ENCODE measurements at places on chromosomes 7 and 10.

DNA sequence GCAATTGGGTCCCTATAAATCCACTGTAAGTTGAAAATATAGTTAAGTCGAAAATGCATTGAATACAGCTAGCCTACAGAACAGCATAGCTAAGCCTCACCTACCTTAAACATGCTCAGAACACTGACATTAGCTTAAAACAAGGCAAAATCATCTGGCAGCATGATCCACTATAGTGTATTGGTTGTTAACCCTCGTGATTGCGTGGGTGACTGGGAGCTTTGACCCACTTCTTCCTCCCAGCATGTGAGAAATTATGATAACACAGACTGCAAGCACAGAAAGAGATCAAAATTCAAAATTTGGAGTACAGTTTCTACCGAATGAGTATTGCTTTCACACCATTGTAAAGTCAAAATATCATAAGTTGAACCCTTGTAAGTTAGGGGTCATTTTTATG is 22.3 kb downstream of the CNTNAP2 start:
- no peak for DNase-seq

- peak; percentile 78 for DNase-seq
Observed at GRCh38 chr7:150420987-150421674, 29.3 kb upstream of the GIMAP8 start.

DNA sequence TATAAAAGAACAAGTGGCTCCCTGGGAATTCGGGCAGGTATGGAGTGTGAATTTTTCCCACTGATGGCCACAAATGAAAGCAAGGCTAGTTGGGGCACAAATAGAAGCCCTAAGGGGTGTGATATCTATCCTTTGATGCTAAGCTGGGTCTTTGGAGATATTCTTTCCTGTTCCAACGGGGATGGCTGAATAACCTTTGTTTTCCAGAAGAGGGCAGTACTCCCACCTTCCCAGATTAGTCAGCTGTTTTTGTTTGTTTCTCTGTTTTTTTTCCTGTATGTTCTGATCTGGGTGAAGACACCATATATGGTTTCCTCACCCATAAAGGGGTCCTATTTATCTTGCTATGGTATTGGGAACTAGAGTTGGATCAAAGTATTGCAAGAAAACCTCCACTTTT is 947.7 kb upstream of the SORCS1 start:
- no peak for DNase-seq

- no peak for DNase-seq
Observed at GRCh38 chr10:49833168-49833567, 71.0 kb upstream of the OGDHL start.

- DNase-seq: no peak
Observed at GRCh38 chr10:98262571-98262970, 5.4 kb downstream of the LOXL4 start.

DNA sequence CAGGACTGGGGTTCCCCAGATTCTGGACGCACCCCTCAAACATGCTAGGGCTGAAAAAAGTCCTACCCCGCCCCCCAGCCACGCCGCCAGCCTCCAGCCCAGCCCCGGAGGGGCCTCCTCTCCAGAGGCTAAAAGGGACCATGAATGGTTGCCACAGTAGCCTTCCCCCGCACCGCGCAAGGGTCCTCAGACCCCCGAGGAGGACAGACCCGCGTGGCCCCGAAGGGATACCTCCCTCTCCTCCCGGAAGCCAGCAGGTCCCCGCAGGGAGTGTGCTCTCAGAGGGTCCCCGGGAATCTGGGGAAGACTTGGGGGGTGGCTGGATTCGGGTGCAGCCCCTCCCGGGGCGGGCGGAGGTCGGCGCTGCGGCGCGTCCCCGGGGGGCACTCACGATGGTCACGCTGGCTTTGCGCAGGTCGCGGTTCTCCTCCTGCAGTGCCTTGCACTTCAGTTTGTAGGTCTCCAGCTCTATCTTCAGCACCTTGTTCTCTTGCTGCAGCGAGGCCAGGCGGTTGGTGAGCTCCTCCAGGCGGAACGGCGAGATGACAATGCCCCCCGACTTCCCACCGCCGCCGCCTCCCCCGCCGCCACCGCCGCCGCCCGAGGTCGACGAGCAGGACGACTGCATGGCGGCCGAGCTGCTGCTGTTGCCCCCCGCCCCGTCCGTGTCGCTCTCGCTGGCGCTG is 482 bp downstream of the CCDC6 start:
- DNase-seq: peak; percentile 14
